ENCODE measurements at places on chromosomes 11 and 22.

DNA sequence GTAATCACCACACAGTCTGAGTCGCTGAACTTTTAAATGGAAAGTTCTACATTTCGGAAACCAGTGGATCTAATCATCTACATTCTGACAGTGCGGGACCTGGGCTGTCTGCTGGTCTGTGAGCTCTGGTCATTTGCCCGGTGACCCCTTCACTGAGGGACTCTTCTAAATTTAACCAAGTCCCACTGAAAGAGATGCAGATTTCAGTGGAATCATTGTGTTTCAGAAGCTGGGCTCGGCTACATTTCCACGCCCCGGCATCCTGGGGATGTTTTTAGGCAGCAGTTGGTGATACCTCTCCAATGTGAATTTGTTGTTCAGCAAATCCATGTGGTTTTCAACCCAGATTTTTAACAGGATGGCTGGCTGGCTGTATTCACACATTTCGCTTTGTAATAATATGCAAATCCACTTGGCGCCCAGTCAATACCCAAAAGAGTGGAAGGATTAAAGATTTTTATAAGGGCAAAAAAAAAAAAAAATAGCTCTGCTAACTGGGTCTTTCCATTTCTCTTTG lies 145.5 kb upstream of the RASSF10 start:
- no peak for DNase-seq

GRCh38 chr11:65611758-65612603 lies 2.0 kb downstream of the MAP3K11 start:
- no peak for DNase-seq

DNA sequence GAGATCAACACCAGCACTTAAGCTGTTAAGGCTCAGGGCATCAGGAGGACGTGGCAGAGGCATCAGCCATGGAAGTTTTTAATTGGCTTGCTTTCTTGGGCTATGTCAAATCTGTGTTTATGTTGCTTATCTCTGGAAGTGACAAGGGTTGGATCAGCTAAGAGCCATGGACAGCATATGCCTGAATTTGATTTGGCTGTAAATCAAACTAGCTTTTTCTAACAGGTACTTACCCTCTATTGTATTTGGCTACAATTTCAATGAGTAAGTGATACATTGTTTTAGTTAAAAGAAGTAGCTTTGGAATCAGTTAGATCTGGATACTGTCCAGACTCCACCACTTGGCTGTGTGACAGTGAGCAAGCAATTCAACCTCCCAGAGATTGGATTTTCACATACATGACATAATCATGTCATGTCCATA lies 936.6 kb downstream of the OPCML start:
- DNase-seq = no peak

DNA sequence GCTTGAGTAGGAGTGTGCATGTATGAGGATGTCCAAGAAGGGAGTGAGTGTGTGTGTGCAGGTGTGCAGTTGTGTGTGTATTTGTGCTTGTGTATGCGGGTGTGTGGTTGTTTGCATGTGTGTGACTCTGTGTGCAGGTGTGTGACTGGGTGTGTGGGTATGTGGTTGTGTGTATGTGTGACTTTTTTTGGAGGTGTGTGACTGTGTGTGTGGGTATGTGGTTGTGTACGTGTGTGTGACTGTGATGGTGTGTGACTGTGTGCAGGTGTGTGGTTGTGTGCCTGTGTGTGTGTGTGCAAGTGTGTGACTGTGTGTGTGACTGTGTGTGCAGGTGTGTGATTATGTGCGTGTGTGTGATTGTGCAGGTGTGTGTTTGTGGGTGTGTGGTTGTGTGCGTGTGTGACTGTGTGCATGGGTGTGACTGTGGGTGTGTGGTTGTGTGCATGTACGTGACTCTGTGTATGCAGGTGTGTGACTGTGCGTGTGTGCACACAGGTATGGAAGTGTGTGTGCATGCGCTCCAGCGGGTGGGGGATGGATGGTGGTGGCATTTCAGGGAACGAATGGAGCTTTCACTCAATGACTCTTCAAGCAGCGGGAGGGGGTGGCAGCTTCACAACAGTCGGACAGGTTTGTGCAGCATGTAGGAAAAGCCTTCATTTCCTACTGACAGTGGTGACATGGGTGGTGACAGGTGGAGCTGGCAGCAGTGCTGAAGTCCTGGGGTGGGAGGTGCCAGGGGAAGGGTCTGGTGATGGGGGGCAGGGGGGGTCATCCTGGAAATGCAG lies 47.6 kb downstream of the CACNA1I start:
- no peak for DNase-seq

- no peak for DNase-seq
Observed at GRCh38 chr22:24819911-24820461, 14.0 kb downstream of the SGSM1 start.

DNA sequence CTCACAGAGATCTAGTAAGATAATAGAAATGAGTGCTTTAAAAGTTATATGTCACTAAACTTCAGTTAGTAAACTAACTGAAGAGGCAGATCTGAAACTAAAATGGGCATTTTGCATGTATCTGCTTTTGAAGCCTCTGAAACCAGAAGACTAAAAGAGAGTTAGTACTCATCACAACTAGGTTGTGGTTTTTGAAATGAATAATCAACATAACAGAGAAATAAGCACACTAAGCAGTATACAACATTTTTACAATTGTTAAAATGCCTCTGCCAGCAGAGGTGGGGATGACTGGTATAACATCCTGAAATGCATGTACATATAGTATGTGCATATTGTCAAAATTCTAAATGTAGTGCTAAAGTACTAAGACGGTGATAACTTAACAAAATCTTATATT lies 564.5 kb downstream of the DLG2 start:
- DNase-seq = no peak

- DNase-seq = no peak
Observed at GRCh38 chr22:46131151-46131587, 19.2 kb upstream of the PPARA start.

DNA sequence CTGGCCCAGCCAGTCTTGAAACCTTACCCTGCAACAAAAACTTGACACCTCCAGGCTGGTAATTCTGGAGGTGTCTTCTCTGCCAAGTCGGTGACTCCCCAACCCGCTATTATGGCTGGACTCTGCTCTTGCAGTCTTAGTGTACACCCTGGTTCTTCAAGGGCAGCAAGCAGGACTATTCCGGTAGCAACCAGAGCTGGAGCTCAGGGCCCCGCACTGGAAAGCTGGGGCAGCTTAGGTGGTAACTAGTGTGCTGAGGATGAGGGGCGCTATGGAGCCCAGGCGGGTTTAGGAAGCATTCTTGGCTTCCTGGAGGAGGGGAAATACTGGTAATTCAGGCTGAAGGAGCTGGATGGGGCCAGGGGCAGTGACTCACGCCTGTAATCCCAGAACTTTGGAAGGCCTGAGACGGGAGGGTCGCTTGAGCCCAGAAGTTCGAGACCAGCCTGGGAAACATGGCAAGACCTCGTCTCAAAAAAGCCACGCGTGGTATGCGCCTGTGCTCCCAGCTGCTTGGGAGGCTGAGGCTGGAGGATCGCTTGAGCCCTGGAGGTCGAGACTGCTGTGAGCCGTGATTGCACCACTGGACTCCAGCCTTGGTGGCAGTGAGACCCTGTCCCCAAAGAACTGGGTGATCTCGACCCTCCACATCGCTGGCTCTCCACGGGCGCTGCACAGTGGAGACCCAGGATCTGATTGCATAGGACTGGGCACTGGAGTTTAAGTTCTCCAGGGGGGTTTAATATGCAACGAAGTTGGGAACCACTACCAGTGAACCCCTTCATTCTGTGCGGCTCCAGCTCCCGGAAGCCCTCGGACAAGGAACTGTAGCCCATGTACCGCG lies 10.6 kb upstream of the AIFM3 start:
- no peak for DNase-seq

- no peak for DNase-seq
Observed at GRCh38 chr22:17865183-17866055, 91.2 kb upstream of the BID start.

DNA sequence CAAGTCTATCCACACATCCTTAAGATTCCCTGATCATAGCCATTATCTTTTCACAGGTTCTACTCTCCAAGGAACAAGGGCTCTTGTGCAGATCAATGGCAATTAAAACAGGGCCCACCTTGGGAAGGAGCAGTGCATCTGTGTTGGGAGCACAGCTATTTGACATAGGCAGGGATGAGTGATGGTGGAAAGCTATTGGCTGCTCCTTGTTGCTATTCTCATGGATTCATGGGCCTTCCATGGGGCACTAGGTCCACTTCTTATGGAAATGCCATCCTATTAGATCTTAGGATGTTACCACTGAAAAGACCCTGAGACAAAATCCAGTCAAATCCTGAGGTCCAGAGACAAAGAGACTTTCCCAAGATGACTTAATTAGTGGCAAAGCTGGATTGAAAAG lies 148.6 kb upstream of the MTNR1B start:
- no peak for DNase-seq

GRCh38 chr11:128726458-128727139 lies 32.7 kb downstream of the FLI1 start:
- DNase-seq = no peak

GRCh38 chr11:46972343-46972742 lies 35.8 kb downstream of the CSTPP1 start:
- DNase-seq = no peak

- no peak for DNase-seq
Observed at GRCh38 chr11:31412946-31413345, 43.3 kb downstream of the DNAJC24 start.

DNA sequence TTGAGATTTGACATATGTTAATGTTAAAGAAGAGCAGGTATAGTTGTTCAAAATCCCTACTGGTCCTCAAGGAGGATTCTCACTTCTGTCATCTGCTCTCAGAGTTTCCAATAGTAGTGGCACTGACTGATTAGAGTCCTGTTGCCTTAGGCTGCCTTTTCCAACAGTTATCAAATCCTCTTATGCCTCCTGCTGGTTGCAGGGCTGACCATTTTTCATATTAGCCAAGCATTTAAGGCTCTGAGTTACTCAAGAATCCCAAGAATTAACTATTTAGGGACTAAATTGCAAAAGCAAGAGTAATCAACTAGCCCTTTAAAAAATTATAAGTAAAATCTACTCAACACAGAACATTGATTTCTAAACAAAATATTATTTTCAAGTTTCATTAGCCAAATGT lies 212.0 kb upstream of the CHORDC1 start:
- DNase-seq = no peak

GRCh38 chr22:47201186-47201995 lies 438.9 kb downstream of the TBC1D22A start:
- DNase-seq = no peak

DNA sequence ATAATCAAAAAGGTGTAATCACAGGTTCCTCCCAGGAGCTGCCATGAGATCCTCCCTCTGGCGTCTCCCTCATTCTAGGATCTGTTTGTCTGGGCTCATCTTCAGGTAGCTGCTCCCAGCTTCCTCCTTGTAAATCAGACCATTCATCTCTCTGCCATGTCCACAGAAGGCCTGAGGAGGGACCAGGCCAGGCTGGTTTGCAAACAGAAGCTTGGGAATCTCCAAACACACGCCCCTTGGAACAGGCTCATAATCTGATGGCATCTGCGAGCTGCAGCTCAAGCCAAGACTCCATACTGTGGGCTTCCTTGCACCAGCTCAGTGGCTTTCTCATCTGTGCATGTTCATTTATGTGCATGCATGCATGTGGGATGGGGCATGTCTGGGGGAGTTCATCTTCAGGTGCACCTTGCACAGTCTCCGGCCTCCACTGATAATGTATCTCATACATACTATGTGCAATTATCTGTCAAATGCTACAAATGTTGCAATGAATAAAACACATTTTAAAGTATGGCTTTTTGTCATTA lies 134.9 kb downstream of the NXPE2 start:
- no peak for DNase-seq

GRCh38 chr11:68024508-68024907 lies 6.0 kb upstream of the NDUFS8 start:
- no peak for DNase-seq

DNA sequence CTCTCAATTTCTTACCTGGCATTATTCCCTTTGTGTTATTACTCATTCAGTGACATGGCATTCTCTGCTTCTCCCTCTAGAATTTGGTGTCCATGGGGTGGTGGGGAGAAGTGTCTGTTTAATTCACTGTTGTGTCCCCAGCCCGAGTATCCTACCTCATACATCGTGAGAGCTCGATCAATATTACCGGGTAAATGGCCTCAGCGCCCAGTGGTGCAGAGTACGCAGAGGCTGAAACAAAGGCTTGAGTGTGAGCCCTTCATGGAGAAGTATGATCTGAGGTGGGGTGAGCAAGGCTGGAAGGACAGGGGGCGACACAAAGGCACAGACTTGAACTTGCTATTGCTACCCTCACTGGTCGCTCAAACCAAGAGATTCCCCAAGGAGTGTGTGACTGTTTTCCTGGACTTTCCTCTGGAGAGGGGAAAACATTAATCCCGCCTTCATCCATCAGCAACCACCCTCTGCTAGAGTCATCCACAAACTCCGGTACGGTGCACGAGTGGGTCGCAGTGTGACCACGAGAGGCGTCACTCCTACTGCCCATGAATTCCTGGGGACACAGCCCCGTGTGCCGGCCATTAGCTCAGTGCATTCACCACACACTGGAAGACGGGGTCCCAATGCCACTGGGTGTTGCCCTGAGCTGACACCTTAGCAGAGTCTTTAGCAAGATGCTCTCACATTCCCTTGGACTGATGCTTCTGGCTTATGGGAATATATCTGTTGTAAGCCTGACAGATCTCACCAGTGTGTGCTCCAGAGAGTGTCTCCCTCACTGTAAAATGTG lies 35.0 kb upstream of the CCND1 start:
- DNase-seq = no peak

DNA sequence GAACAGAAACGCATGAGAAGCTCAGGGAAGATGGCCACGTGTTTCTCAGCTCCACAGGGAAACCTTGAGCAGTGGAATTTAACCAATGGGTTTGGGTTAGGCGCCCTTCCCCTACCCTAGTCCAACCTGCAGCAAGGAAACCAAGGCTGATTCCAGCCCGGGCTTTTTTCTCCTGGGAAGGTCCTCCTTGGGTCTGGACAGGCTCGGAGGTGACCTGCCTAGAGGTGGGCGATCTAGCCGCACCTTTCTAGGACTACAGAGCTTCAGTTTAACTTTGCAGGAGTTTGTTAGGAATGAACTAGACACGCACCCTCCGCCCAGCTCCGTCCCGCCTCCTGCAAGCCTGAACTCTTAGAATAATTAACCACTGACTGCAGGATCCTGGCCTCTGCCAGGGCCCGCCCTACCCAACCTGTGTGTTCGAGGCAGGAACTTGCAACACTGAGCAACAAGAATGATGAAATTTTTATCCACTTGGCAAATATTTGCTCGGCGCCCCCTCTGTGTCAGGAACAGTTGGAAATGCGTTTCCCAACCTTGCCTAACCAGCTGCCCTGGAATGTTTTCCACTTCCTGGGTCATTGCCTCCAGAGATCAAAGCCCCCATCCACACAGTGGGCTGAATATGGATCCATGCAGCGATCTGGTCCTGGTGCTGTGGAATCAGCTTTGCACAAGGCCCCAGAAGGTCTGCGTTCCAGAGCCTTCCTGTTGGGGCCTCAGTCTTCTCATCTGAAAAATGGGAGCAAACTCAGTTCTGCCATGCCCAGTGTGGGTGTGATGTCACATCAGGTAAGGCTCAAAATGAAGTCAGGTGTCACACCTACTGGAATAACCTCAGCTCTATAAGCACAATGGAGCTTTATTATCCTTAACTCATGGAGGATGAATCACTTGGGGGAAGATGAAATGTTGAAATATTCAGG lies 13.3 kb downstream of the MPST start:
- no peak for DNase-seq

Measured in activated T-helper 9 cell treated with anti-CD3 and anti-CD28 coated beads, Interleukin-2, amount 50 U/mL, for 16 hours (primary cell).